ENCODE measurements at places on chromosomes 1 and 21. TPM values are rescaled to one million over a fixed set of nuclear protein-coding genes. Genes with fewer than 3 reads are reported as not detected.

DNA sequence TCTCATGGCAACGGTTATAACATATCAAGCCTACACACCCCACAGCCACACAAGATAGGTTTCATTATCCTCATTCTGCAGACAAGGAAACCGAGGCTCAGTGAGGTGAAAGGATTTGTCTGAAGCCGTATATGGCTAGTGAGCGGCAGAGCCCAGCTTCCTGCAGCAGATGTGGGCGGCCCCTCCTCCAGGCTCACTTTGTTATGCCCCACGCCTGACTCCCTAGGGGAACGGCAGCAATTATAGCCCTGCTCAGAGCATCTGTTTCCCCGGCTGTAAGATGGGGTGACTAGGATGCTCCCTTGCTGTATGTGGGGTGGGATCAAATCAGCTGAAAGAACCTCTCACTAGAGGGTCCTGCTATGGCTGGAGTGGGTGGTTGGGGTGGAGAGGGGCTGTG is 22.1 kb downstream of the GRHL3 start:
- H3K4me3 ChIP-seq, result no peak overlapping the region
- H3K27ac ChIP-seq, result no peak overlapping the region
- DNase-seq, result no peak
- no peaks in the 10 kb centered on the region for H3K36me3 ChIP-seq
- no peaks in the 10 kb centered on the region for H3K27me3 ChIP-seq
- H3K4me1 ChIP-seq, result peaks cover 15% of the 10 kb centered on the region

GRCh38 chr1:53521924-53522552 is 62.8 kb downstream of the DMRTB1 start:
- H3K36me3 ChIP-seq, result peaks cover 54% of the 10 kb centered on the region
- no peaks in the 10 kb centered on the region for H3K27me3 ChIP-seq
- peaks cover 31% of the 10 kb centered on the region for H3K4me1 ChIP-seq

DNA sequence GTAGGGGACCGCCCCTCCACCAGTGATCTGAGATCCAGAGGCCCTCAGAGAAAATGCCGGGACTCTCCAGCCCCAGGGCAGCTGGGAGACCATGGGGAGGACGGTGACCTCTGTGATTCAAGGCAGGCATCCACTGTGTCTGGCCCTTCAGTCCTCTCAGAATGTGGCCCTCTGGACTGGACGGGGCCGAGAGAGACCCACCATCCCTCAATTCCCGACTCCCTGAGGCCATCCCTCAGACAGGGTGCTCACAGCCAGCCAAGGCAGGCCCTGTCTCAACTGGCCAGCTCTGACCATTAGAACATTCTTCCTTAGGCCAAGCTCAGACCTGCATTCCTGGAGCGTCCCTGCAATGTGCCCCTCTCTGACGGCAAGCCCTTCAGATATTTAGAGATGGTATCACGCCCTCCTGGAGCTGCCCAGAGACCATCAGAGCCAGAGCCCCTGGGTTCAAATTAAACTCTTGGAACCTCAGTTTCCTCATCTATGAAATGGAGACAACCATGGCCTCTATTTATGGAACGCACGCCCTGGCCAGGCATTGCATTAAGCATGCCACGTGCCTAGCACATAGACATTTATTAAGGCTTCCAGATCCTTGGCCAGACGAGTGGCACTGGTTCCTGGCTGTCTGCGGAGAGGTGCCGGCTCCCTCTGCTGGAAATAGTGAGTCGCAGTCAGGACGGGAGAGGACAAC is 9.6 kb upstream of the EPS8L3 start:
- H3K4me1 ChIP-seq, result peaks cover 12% of the 10 kb centered on the region
- H3K36me3 ChIP-seq, result no peaks in the 10 kb centered on the region
- no peaks in the 10 kb centered on the region for H3K27me3 ChIP-seq
- H3K27ac ChIP-seq, result no peak overlapping the region

DNA sequence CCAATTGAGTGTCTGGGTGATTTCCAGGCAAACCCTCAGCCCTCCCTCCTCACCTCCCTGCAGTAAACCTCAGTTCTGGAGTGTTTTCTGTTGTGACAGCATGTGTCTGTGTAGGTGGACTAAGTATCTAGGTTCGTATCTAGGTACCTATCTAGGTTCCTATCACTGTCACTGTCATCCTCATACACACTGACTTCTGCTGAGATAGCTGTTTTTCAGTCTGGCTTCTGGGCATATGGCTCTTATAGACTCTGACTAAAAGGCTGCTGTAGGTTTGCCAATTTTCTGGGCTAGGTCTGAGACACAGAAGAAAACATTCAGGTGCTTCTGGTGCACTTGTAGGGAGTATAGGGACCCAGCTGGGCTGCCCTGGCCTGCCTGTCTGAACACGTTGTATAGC is 8.1 kb upstream of the TRIM67 start:
- H3K4me1 ChIP-seq, result peaks cover 17% of the 10 kb centered on the region
- no peak for DNase-seq
- H3K36me3 ChIP-seq, result no peaks in the 10 kb centered on the region
- no peaks in the 10 kb centered on the region for H3K27me3 ChIP-seq

- H3K27me3 ChIP-seq, result no peaks in the 10 kb centered on the region
- no peak overlapping the region for H3K4me3 ChIP-seq
- H3K27ac ChIP-seq, result no peak overlapping the region
- DNase-seq, result no peak
- no peaks in the 10 kb centered on the region for H3K36me3 ChIP-seq
Measured at GRCh38 chr1:66302815-66303214, 231.1 kb upstream of the SGIP1 start.

DNA sequence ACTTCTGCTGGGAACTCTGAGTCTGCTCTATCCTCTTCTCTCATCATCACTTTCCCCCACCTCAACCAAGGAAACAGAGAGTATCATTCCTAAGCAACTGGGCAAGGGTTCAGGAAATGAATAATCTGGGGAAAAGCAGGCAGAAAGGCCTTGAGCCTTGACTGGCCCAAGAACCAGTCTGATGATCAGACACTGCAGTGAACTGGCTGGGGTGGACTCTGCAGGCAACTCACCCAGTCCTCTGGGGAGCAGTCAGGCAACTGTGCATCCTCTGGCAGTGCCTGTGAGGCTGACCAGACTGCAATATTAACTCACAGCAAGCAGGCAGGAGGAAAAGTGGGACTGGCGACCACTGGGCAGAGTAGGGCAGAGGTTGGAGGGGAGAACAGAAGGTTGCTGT is 991 bp downstream of the ANKRD35 start:
- no peaks in the 10 kb centered on the region for H3K36me3 ChIP-seq
- H3K27ac ChIP-seq, result no peak overlapping the region
- H3K4me3 ChIP-seq, result peak overlapping the region; percentile 83

- peaks cover 21% of the 10 kb centered on the region for H3K4me1 ChIP-seq
- H3K4me3 ChIP-seq, result no peak overlapping the region
- H3K27me3 ChIP-seq, result peaks cover 16% of the 10 kb centered on the region
- no peaks in the 10 kb centered on the region for H3K36me3 ChIP-seq
- DNase-seq, result no peak
Measured at GRCh38 chr1:60388092-60388987, 314.8 kb upstream of the C1orf87 start.

- no peak for DNase-seq
- H3K27me3 ChIP-seq, result no peaks in the 10 kb centered on the region
- H3K36me3 ChIP-seq, result no peaks in the 10 kb centered on the region
Measured at GRCh38 chr1:119431836-119432235, 16.9 kb downstream of the HSD3B2 start.

GRCh38 chr1:56634981-56635380 is 10.1 kb upstream of the PRKAA2 start:
- no peaks in the 10 kb centered on the region for H3K27me3 ChIP-seq
- H3K27ac ChIP-seq, result no peak overlapping the region
- no peak for DNase-seq
- peaks cover 11% of the 10 kb centered on the region for H3K4me1 ChIP-seq

DNA sequence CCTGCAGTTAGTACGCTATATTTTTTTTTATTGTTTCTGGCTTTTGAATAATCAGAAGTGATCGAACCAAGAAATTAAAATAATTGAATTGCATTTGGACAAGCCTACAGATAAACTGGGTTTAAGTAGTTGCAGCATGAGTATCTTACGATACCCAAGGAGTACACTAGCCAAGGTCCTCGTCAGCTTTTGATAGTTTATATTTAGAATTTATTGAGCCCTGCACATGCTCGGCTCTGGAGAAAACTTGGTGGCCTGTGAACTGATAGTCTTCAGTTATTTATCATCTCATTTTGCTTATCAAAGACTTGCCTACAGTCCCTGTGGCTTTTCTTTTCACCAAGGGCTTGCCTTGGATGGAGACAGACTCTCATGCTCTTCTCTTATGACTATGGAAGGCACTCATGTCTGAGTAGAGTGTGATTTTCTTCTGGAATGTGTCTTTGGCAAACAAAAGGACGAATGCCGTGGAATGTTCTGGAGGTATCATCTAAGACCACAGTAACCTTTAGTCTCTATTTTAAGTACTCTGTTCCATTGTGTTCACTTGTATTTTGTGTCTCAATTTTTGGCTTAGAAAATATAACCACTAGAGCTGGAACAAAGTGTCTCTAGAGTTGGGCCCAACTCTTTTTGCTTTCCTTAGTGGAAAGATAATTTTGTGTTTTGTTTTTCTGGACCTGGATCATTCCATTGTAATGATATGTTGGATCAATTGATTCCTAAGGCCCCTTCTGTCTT is 35.9 kb downstream of the BCL9 start:
- H3K4me1 ChIP-seq, result peaks cover 20% of the 10 kb centered on the region
- H3K36me3 ChIP-seq, result peaks cover 4% of the 10 kb centered on the region
- H3K27ac ChIP-seq, result no peak overlapping the region
- H3K27me3 ChIP-seq, result no peaks in the 10 kb centered on the region
- H3K4me3 ChIP-seq, result no peak overlapping the region
- DNase-seq, result no peak

- no peaks in the 10 kb centered on the region for H3K27me3 ChIP-seq
- H3K4me1 ChIP-seq, result no peaks in the 10 kb centered on the region
- H3K4me3 ChIP-seq, result no peak overlapping the region
- peak; percentile 19 for DNase-seq
- no peak overlapping the region for H3K27ac ChIP-seq
Measured at GRCh38 chr1:33670567-33670966, 193.3 kb upstream of the HMGB4 start.

- H3K4me1 ChIP-seq, result peaks cover 7% of the 10 kb centered on the region
- H3K36me3 ChIP-seq, result no peaks in the 10 kb centered on the region
- H3K27me3 ChIP-seq, result no peaks in the 10 kb centered on the region
- DNase-seq, result no peak
- no peak overlapping the region for H3K27ac ChIP-seq
- no peak overlapping the region for H3K4me3 ChIP-seq
Measured at GRCh38 chr1:172724765-172725613, 66.1 kb downstream of the FASLG start.

DNA sequence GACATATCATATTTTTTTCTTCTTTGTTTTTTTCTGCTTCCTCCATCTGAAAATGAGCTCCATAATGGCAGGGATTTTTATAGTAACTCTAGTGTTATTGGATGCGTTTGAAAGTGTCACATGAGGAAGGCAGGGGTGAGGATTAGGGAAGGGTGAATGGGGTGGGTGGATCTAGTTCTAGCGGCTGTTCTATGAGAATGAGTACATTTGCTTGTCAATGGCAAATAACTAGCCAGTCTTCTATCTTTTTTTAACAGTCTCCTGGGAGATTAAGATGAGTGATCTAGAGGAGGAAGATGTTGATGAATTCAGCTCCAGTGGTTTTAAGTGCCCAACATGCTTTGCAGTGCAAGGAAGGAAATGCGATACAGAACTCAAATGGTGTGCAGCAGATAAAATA is 5.8 kb downstream of the OR14I1 start:
- no peak overlapping the region for H3K4me3 ChIP-seq
- H3K4me1 ChIP-seq, result no peaks in the 10 kb centered on the region
- H3K36me3 ChIP-seq, result no peaks in the 10 kb centered on the region
- no peak for DNase-seq
- no peak overlapping the region for H3K27ac ChIP-seq
- no peaks in the 10 kb centered on the region for H3K27me3 ChIP-seq

GRCh38 chr1:40974945-40975344 is 4.6 kb upstream of the CTPS1 start:
- no peak overlapping the region for H3K27ac ChIP-seq
- no peak for DNase-seq
- no peaks in the 10 kb centered on the region for H3K27me3 ChIP-seq
- no peaks in the 10 kb centered on the region for H3K36me3 ChIP-seq
- no peak overlapping the region for H3K4me3 ChIP-seq

- H3K27me3 ChIP-seq, result no peaks in the 10 kb centered on the region
- DNase-seq, result no peak
- peak overlapping the region; percentile 84 for H3K27ac ChIP-seq
Measured at GRCh38 chr1:221439747-221440501, 302.0 kb downstream of the DUSP10 start.

GRCh38 chr21:46489800-46490199 is 31.1 kb downstream of the DIP2A start:
- peaks cover 11% of the 10 kb centered on the region for H3K4me1 ChIP-seq
- DNase-seq, result no peak
- H3K36me3 ChIP-seq, result peaks cover 44% of the 10 kb centered on the region
- H3K4me3 ChIP-seq, result no peak overlapping the region
- no peak overlapping the region for H3K27ac ChIP-seq
- H3K27me3 ChIP-seq, result no peaks in the 10 kb centered on the region

GRCh38 chr1:206032380-206033140 is 8.9 kb upstream of the CTSE start:
- peaks cover 66% of the 10 kb centered on the region for H3K27me3 ChIP-seq
- H3K27ac ChIP-seq, result no peak overlapping the region
- no peaks in the 10 kb centered on the region for H3K36me3 ChIP-seq
- H3K4me3 ChIP-seq, result no peak overlapping the region

GRCh38 chr1:167805041-167805556 is 83.3 kb downstream of the MPZL1 start:
- peak overlapping the region; percentile 9 for H3K27ac ChIP-seq
- no peak for DNase-seq
- no peaks in the 10 kb centered on the region for H3K27me3 ChIP-seq
- no peak overlapping the region for H3K4me3 ChIP-seq
- H3K4me1 ChIP-seq, result peaks cover 23% of the 10 kb centered on the region

GRCh38 chr1:224170748-224171478 is 12.1 kb upstream of the DEGS1 start:
- no peak for DNase-seq
- no peak overlapping the region for H3K27ac ChIP-seq
- no peaks in the 10 kb centered on the region for H3K36me3 ChIP-seq
- H3K4me1 ChIP-seq, result peaks cover 36% of the 10 kb centered on the region
- H3K4me3 ChIP-seq, result no peak overlapping the region

DNA sequence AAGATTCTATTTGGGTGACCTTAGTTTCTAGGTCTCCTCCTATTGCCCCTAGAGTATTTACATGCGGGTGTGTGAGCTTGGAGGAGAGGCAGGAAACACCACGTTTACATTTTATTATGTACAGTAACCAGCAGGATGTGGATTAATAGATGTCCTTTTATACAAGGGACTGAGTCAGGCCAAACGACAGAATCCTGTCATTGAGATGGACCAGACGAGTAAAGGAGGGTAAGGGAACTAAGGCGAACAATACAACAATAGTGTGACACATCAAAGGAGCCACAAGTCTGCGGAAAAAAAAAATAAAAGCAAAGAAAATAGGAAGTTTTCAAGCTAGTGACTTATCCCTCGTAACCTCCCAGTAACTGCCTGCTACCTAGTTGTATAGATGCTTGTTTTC is 151.1 kb downstream of the GABPA start:
- H3K4me1 ChIP-seq, result no peaks in the 10 kb centered on the region
- no peak overlapping the region for H3K27ac ChIP-seq
- DNase-seq, result no peak
- H3K4me3 ChIP-seq, result no peak overlapping the region

- H3K27me3 ChIP-seq, result peaks cover 28% of the 10 kb centered on the region
- H3K4me3 ChIP-seq, result no peak overlapping the region
- no peak overlapping the region for H3K27ac ChIP-seq
Measured at GRCh38 chr1:204941421-204942338, 71.0 kb downstream of the NFASC start.

The ANXA9 gene
- total RNA-seq, result not detected

The MACO1 gene
- 30.9 TPM for total RNA-seq

The AKNAD1 gene
- 0.70 TPM for total RNA-seq

The SPRR2F gene
- not detected for total RNA-seq

The HES3 gene
- total RNA-seq, result not detected

The CHRM3 gene
- 0.37 TPM for total RNA-seq

The PDZK1 gene
- total RNA-seq, result 0.31 TPM

The CFAP107 gene
- total RNA-seq, result not detected

The SYT14 gene
- total RNA-seq, result 0.10 TPM

The CELA3A gene
- not detected for total RNA-seq

The KCNN3 gene
- total RNA-seq, result 0.16 TPM
